ENCODE measurements at places on chromosomes 2 and 18. TPM values are rescaled to one million over a fixed set of nuclear protein-coding genes. Genes with fewer than 3 reads are reported as not detected.

- no peak for DNase-seq
Measured at GRCh38 chr2:177287814-177288213, 23.3 kb upstream of the NFE2L2 start.

GRCh38 chr18:70228536-70228935, 23.0 kb upstream of the RTTN start:
- no peak for DNase-seq

DNA sequence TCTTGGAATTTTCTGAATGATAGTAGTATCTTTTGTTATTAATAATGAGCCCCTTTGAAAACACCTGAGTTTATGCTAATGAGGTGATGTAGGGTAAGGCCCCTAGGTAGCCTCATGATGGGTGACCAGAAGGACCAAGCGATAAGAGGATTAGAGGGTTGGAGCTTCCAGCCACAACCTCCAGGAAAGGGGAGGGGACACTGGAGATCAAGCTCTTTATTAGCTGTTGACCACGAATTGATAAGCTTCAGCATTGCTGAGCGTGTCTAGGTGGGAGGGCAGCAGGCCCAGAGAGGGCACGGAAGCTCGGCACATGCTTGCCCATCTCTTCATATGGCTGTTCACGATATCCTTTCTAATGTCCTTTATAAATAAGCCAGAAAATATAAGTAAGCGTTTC, 39.0 kb downstream of the KIAA2012 start:
- no peak for DNase-seq

GRCh38 chr18:59686260-59686659, 11.0 kb downstream of the CCBE1 start:
- no peak for DNase-seq

- no peak for DNase-seq
Measured at GRCh38 chr2:207390302-207391095, 139.3 kb upstream of the CREB1 start.

GCKR gene
- total RNA-seq: 0.13 TPM
